Stimulated activated CD8-positive, alpha-beta memory T cell treated with anti-CD3 and anti-CD28 coated beads, Interleukin-4, amount 100 ng/mL, for 1 hour (primary cell): ENCODE measurements at places on chromosomes 3 and 15.

- no peak for DNase-seq
Observed at GRCh38 chr3:53123953-53124352, 6.3 kb downstream of the RFT1 start.

DNA sequence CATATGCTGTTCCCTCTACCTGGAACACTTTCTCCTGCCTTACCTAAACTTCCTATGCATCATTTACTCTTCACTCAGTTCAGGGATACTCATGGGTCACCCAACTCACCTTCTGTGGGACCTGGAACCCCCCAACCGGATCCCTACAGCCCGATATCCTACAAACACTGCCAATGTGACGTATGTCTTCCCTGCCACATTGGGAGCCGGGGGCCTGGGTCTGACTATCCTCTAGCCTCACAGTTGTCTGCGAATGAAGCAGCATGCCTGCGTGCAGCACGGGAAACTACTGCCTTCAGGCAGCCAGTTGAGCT is 405 bp downstream of the NPRL2 start:
- DNase-seq: no peak

DNA sequence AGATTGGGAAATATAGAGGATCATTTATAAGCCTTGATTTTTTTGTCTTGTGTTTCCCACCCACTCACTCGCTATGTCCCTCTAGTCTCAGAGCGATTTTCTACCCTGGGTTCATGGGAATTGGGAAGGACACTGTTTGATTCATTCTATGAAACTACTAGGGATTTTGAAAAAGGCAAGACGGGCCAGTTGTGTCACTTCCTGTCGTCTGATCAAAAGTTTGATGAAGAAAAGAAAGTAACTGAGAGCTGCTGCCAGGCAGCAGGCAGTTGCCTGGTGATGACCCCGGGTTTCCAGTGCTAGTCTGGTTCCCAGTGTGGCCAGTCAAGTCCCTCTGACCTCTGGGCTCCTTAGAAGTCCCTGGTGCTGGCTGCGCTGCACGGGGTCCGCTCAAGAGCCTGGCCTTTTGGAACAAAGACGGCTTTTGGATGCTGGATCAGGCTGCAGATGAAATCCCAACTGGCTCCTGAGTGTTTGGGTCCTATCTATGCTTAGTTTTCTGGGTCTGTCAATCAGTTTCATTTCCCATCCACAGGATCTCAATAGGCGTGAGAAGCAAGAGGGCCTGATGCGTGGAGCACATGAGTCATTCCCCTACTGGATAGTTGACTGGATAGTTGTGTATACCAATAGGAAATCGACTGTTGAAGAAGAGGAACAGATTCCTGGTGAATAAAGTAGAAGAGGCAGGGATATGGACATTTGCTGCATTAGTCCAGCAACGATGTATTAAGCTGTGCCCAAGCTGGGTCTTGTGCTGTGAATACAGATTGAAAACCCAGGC is 89.7 kb downstream of the EEFSEC start:
- DNase-seq: no peak

GRCh38 chr15:39285071-39285470 is 295.8 kb upstream of the THBS1 start:
- no peak for DNase-seq

DNA sequence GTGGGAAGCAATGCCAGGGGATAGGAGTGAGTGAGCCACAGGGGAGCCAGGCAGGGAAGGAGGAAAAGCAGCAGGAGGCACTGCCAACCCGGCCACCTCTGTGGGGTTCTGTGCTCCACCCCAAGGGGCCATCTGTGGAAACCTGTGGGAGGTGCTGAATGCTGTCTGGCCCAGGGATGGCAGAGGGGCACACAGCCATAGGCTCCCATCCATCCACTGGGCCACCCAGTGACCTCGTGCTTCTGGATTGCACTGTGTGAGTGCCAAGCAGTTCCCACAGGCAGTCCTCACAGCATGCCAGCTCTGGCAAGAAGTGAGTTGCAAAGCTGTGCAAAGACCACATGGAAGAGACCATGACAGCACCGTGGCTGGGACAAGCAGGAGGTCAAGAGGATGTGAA is 27.5 kb downstream of the DNAJB8 start:
- no peak for DNase-seq

- DNase-seq: no peak
Observed at GRCh38 chr15:56892659-56893363, 25.6 kb upstream of the TCF12 start.

DNA sequence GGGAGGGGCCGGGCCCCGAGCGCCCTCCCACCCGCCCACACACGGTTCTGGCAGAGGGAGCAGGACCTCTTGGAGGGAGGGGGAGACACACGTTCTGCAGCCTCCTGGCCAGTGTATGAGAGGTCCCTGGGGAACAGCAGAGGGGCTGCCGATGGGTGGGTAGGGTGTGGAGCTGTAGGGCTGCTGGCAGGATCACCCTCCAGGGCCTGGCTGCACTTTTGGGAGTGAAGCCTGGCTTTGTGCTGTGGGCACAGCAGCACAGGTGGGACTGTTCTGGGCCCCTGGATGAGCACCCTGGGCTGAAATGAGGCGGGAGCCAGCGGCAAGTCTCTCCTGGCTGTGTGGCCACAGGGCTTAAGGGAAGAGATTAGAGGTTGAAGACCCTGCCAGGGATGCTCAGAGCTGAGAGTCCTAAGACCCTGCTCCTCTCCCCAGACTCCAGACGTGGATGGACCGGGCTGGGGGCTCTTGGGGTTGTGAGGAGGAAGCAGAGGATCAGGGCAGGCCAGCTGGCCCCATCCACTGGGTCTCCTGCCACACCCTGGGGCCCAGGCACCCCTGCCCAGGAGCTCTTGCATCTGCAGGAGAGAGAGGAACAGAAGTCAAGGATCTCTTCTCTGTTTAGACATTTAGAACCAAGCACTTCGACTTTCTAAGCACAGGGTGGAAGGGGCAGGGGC is 45.2 kb downstream of the RGMA start:
- DNase-seq: no peak

DNA sequence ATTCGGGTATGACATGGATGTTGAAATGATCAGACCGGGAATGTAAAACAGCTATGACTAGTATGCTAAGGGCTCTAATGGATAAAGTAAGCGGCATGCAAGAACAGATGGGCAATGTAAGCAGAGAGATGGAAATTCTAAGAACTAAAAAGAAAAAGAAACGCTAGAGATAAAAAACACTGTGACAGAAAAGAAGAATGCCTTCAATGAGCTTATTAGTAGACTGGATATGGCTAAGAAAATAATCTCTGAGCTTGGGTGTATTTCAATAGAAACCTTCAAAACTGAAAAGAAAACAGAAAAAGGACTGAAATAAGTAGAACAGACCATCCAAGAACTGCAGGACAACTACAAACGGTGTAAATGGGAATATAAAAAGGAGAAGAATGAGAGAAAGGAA is 101.2 kb downstream of the HES1 start:
- no peak for DNase-seq

DNA sequence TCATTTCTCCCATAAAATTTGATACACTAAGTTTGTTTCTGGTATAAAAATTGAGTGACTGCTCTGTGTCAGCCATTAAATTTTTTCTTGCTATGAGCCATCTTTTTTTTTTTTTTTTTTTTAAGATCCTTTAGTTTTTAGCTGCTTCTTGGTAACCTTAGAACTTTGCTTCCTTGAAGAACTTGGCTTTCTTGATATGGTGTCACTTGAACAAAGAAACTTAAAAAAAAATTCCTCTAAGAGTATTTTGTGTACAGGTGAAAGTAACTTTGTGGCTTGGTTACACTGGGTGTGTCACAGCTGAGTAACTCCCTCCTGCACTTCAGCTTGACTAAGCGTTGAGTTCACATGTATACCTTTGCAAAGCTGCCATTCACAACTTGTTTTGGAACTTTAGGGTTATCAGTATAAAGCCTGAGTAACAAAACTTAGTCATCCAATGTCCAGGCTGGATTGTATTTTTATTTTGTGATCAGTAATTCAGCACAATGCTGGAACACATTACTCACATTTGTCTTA is 6.5 kb downstream of the CHD2 start:
- no peak for DNase-seq

DNA sequence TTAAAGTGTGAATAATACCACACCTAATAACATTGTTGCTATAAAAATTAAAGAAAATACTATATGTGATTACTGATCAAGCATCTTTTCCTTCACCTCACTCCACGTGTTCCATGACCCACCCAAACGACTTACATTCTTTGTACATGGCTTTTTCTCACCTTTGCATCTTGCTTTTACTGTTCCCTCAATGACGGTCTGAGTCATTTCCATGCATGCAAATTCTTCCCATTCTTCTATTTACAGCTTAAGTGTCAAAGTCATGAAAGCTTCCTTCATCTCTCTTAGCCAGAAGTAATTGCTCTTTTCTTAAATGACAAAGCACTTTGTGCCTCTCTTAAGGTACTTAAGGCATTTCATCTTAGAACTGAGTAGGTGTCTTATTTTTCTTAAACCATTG is 64.0 kb downstream of the GREM1 start:
- DNase-seq: no peak

GRCh38 chr3:175397372-175397771 is 538.2 kb downstream of the NAALADL2 start:
- no peak for DNase-seq

DNA sequence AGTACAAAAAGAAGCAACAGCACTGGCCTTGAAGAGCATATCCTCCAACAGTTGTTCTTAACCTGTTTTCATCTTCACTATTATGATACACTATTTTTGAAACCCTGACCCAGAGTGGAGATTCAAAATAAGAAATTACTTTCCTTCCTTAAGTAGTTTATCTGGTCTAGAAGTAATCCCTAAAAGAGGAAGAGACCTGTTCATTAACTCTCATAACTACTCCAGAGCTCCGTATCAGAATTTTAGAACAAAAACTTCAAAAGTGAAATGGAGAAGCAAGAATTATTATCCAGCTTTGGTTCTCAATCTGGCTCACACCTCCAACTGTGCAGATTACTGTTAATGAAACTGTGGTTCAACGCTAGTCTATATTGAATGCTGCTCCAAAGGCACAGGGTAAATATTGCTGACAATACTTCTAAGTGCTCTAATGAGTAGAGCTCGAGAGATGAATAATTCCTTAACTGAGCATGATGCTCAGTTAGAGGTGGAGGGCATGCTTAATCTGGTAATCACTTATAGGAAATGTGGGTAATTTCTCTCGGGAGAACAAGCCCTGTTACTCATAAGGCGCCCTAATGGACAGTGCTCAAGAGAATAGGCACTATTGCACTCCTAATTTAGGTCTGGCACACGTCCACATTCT is 5.2 kb downstream of the LCMT2 start:
- no peak for DNase-seq

- DNase-seq: no peak
Observed at GRCh38 chr15:41734079-41734478, 40.2 kb upstream of the MAPKBP1 start.

- DNase-seq: no peak
Observed at GRCh38 chr15:48946074-48946839, 17.5 kb downstream of the SHC4 start.

DNA sequence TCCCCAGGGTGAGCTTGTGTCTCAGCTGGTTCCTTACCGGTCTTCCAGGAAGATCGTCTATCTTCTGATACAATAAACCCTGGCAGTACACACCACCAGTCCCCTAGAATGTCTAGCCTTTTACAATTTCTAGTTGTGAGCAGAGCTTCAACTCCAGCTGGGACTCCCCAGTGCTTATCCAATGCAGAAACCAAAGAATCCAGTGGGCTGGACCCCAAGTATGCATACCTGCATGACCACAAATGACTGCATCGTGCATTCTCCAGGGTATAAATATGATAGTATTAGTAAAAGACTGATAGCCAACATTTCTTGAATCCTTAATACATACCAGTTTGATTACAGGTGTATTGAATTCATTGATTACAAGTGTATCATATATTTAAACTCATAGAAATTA is 176.0 kb downstream of the SATB1 start:
- no peak for DNase-seq

DNA sequence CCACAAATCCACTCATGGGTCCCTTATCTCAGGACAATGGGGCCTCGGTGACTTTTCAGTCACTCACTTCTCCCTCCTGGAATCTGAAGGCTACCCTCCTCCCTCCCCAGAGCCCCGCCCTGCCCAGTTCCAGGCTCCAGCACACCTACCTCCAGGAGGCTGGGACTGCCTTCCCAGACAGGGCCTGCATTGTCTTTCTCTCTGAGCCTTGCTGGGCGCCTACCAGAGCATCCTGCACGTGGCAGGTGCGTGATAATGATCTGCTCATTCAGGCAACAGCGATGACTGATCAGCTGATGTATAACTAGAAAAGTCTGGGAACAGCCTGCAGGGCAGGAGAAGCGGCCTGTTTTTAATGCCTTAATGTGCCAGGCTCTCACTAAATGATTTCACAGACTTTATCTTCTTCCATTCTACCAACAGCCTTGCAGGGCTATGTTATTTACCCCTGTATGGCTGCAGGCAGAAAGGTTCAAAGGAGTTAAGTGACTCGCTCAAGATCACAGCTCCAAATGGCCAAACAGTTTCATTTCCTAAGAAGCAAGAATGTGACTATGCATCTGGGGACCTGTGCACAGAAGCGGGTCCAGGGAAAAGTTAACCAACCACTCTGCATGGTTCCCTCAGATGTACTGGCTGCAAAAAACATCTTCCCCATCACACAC is 6.3 kb downstream of the ADAMTS17 start:
- DNase-seq: no peak

DNA sequence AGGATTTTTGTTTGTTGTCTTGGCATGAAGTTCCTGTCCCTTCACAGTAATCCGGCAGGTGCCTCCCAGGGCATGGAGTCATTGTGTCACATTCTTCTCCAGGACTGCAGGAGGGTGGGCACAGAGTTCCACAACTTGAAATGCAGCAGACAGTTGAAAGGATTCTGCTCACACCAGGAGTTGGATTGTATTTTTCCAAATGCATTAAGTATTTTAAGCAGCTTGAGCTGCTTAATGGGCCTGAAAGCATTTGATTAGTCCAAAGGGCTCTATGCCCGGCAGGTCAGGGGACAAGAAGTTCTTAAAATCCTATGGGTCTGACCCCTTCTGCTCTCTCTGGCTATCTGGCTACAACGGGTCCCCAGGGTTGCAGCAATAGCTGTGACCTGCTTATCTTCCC is 92.9 kb downstream of the APBA2 start:
- no peak for DNase-seq

DNA sequence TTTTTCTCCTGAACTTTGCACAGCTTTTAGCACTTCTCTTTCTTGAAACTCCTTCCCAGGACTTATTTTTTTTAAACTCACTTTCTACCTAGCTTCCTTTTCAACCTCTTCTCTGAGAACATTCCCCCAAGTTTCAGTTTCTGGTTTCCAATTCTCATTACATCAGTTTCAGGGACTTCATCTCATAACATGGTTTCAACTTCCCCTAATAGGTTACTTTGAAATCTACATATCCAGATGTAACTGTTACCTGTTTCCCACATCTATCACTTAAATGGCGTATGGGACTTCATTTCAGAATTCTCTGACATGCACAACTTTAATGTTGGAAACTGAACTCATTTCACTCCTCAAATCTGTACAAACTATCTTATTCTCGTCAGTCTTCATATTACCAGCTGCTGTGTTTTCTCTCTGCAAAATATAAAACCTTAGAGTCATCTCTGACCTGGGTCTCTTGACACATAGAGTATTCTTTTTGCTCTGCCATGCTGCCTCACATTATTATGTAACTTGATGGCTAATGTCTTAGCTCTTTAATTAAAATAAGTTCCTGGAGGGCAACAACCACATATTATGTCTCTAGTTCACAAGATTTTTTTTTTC is 58.4 kb downstream of the NME9 start:
- DNase-seq: no peak
